ENCODE measurements at places on chromosomes 6 and 20.

- no peak for DNase-seq
Observed at GRCh38 chr6:102766963-102767362, 1373.5 kb downstream of the GRIK2 start.

DNA sequence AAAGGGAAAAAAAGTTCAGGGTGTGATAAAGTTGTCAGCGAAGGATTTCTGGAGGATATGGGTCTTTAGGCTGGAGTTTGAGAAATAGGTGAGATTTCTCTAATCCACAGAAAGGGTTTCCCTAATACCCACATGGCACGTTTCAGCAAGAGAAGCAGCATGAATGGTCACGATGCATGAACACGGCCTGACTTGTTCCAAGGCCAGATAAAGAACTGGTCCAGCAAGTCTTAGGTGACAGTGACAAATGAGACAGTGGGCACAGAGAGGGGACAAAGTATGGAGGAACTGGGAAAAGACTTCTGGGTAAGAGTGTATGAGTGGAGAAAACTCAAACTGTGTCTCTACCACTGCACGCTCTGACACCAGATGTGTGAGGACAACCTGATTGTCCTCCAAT is 262.0 kb upstream of the FOXQ1 start:
- DNase-seq, result no peak

DNA sequence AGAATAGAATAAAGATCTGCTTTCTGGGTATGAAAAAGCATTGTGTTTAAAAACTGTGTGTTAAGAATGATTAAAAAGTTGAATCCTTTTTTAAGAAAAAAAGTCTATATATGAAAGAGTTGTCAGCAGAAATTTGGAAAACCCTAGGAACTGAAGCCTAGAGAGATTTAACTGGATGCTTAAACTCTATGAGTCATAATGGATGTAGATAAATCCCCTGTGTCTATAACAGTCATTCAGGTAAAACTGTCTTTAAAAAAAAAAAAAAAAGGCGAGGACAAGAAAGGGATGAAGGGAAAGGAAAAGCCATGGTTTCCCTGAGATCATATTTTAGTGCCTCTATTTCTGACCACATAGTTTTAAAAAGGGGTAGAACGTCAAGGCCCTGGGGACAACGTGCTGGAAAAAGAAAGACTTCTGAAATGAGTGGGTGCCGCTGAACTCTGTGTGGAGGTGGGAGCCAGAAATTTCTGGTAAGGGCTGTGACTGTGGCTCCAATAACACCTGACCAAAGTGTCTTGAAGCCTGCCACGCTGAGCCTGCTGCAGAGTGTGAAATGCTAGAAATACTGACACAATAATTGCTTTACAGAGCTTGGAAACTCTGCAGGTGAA is 302.6 kb upstream of the ARID1B start:
- no peak for DNase-seq

- no peak for DNase-seq
Observed at GRCh38 chr6:167139761-167140160, 16.9 kb downstream of the CCR6 start.

DNA sequence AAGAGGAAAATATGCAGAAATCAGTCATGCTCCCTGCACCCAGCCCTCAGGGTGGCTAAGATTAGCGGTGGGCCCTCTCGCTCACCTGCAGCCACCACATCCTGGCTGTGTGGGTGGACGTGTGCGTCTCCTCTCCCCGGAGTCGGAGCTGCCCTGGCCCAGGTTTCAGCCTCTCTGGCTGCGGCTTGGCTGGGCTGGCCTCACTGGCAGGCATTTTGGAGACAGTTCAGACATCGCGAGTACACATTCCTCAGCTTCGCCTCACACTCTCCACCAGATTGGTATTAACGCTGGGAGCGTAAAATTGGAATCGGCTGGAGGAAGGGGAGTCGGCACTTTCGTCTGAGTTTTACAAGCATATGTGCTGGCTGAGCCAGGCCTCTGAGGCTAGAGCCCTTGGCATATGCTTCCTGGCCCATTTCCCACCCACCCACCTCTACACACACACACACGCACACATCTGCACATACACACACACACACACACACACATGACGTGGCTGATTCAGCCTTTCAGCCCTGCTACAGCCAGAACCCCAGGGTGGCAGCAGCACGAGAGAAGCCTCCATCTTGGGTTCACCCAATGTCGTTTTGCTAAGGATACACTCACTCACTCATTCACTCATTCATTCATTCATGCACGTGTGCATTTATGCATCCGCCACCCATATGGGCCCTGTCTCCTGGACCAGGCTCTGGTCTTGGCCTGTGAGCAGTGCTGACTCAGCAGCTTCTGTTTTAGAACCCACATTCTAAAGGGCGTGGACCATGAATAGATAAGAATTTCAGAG is 42.9 kb downstream of the BCAS4 start:
- DNase-seq, result no peak

GRCh38 chr6:81979767-81980166 is 227.3 kb upstream of the TENT5A start:
- DNase-seq, result no peak

GRCh38 chr6:101069191-101069795 is 188.2 kb upstream of the ASCC3 start:
- DNase-seq, result no peak

GRCh38 chr6:27662769-27663168 is 189.9 kb upstream of the ZNF184 start:
- no peak for DNase-seq

DNA sequence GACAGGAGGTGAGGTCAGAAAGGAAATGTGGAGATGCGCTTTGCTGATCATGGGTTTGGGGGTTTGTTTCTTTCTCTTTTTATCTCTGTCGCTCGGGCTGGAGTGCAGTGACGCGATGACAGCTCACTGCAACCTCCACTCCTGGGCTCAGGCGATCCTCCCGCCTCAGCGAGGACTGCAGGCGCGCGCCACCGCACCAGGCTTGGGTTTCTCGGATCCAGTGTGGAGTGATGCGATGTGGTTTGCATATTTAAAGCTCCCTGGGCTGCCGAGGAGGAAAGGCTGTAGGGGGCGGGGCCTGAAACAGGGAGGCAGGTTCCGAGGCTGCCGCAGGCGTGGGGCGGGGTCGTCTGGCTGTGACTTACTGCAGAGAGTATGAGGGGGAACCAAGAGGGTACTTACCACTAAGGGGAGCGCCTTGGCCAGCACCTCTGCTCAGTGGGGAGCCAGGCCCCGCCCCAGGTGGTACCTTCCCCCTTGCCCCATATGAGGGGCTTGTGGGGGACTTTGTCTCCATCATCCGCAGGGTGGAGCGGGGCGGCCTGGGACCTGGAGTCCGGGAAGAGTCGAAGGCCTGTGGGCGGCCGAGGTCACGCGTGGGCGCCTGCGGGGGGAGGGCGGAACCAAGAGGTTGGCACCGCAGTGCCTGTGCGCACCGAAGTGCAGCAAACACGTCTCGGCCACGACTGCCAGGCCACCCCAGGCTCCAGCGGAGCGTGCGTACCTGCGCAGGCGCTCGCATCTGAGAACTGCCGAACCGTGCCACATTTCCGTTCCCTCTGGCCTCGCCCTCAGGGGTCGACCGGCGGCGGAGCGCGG is 12.7 kb upstream of the BAK1 start:
- no peak for DNase-seq

DNA sequence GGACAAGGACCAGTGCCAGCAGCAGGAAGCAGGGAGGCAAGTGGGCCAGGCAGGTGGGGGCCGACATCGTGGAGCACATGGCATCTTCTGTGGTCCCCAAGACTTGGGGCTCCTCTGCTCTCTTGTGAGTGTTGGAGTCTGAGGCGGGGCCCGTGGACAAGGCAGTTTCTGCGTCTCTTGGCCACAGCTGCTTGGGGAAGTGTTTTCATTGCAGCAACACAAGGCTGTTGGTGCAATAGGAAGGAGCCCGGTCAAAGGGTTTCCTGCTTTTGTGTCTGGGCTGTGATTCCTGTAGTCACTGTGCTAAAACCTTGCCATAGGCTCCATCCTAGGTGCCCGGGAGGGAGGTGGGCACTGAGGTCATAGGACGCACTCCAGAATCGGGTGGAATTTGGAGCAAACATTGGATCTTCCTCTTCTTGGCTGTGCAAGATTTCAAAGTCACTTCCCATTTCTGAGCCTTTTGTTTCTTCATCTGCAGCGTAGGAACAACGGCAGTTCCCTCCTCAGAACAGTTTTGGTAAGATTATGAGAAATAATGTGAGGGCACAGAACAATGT is at the start of gene SIRPB2:
SIRPB2 (minus strand) TSS at position 140 of the 560 bp plus-strand sequence; CDS start at position 79, 61 bp downstream.
- no peak for DNase-seq

- no peak for DNase-seq
Observed at GRCh38 chr6:120872262-120872578, 462.1 kb downstream of the TBC1D32 start.

DNA sequence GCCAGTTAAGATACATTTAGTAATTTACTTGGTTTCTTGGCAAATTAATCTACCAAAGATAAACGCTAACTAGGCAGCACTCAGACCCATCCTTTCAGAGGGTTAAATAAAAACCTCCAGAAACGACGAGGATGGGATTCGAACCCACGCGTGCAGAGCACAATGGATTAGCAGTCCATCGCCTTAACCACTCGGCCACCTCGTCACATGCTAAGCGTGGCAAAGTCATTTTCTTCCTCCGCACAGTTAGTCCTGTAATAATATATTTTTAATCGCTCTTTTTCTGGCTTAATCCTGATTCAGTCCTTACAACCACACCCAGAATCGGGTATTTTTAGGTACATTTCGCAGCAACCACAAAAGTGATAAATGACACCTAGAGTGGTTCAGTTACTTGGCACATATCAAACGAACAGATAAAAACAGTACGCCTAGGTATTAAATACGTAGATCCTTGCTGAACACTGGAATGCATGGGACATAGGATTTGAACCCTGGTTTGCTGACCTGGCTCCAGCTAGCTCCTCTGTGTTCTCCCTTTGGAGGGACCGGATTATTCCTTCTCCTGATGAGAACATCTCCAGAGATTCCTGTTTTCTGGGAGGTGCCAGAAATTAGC is 71.6 kb downstream of the GPX5 start:
- DNase-seq, result no peak

GRCh38 chr6:14912226-14912625 is 333.6 kb upstream of the JARID2 start:
- no peak for DNase-seq

DNA sequence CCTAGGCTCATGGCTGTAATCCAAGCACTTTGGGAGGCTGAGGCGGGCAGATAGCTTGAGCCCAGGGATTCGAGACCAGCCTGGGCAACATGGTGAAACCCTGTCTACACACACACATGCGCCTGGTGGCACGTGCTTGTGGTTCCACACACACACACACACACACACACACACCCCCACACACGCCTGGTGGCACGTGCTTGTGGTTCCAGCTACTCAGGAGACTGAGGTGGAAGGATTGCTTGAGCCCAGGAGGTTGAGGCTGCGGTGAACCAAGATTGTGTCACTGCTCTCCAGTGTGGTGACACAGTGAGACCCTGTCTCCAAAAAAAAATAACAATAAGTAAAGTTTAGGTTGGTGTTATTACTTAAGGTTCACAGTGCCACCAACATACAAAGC is 165.8 kb downstream of the ZFAND3 start:
- DNase-seq, result no peak

DNA sequence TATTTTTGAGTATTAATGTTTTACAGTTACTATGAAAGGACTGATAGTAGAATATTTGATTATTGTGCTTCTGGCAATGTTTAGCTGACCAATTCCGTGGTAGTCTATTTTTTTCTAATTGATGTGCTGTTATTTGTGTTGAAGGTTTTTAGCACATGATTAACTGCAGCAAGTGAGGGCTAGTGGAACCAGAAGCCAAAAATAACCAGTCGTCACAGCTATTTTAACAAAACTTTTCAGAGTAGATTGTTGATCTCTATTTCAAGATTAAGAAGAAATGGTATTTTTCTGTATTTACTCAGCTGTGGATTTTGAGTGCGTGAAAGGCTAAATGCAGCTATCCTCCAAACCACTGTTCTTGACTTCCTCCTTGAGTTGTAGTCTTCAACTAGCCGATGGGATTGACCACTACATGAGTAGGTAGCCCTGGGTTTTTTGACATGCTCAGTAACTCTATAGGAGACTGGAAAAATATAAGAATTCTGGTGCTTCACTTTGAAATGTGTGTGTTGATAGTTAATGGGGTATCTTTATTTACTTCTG is 258.0 kb downstream of the ZFAND3 start:
- DNase-seq, result no peak

DNA sequence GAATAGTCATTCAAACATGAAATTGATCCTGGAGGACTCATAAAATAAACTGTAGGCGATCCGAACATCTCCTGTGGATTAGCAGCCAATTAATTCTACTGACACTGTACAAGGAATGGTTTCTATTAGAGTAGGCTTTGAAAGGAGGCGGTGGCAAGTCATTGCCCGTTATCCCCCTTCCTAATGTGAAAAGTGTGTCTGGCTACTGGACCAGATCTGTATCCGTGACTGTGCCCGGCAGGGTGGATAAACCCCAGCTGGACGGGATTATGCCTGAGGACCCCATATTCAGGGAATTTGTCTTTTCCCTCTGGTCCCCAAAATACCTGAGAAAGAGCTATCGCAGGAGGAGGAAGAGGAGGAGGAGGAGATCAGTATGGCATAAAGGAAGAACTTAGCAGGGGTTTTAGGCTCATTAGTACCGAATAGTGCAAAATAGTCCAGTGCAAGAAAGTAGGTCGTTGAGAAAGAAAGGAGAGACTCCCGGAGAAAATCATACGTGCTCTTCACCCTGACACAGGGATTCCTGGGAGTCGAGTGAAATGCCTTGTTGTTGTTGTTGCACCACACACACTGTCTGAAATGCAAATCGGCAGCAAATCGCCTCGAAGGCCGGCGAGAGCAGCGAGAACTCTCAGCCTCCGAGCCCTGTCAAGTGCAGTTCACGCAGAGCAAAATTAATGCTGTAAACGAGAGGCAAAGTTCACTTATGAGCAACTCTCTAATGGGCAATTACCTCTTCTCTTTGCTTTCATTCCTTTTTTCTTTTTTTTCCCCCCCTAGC is 178.9 kb upstream of the ARID1B start:
- no peak for DNase-seq

GRCh38 chr20:31485450-31486339 is 10.6 kb downstream of the REM1 start:
- no peak for DNase-seq

- DNase-seq, result no peak
Observed at GRCh38 chr6:76852776-76853175, 610.5 kb downstream of the HTR1B start.

DNA sequence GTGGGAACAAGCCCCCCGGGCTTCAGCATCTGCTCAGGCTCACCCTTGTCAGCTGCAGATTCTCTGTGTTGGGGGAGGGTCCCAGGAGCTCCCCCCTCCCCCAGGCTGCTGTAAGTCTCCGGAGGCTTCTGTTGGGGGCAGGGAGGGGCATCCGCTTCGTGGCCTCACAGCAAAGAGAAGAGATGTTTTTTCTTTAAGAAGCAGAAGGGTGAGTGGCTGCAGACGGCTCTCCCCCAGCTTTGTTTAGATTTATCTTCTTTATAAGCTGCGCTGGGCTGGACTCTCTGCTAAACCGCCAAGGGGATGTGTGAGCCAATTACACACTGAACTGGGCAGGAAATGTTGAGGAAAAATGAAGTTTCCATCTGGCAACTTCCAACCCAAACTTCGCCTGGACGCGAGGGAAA is 48.7 kb upstream of the GATA5 start:
- DNase-seq, result no peak

- no peak for DNase-seq
Observed at GRCh38 chr6:131124336-131125071, 10.8 kb upstream of the AKAP7 start.

All from epithelial cell of proximal tubule (primary cell).